ENCODE measurements at places on chromosomes 16 and 17. TPM values are rescaled to one million over a fixed set of nuclear protein-coding genes. Genes with fewer than 3 reads are reported as not detected.

IL21R gene
- total RNA-seq = 16.1 TPM

KRTAP3-2 gene
- total RNA-seq = not detected

ASPHD1 gene
- total RNA-seq = 4.8 TPM

UNC45B gene
- not detected for total RNA-seq

TMC5 gene
- not detected for total RNA-seq

CORO1A gene
- 7.7 TPM for total RNA-seq

KRT39 gene
- total RNA-seq = not detected

TMUB2 gene
- total RNA-seq = 24.0 TPM

TP53TG3 gene
- total RNA-seq = not detected

HSD11B2 gene
- not detected for total RNA-seq

NOXO1 gene
- not detected for total RNA-seq

KRT17 gene
- total RNA-seq = 3.7 TPM

TNP2 gene
- not detected for total RNA-seq

C17orf107 gene
- 2.5 TPM for total RNA-seq

TERB1 gene
- total RNA-seq = not detected

BLTP2 gene
- total RNA-seq = 76.0 TPM

TUBD1 gene
- 6.1 TPM for total RNA-seq

MMP2 gene
- total RNA-seq = 101 TPM

WFDC1 gene
- 0.59 TPM for total RNA-seq

SLC9A5 gene
- total RNA-seq = 0.89 TPM

LITAFD gene
- total RNA-seq = not detected

CHMP1A gene
- 76.0 TPM for total RNA-seq

GP1BA gene
- not detected for total RNA-seq

UMOD gene
- not detected for total RNA-seq

ZPBP2 gene
- not detected for total RNA-seq

ITPRIPL2 gene
- total RNA-seq = 14.4 TPM

CSH1 gene
- not detected for total RNA-seq

ADGRG3 gene
- total RNA-seq = not detected

TP53TG3B gene
- total RNA-seq = not detected

RUNDC3A gene
- not detected for total RNA-seq

TBC1D3H gene
- total RNA-seq = not detected

EPN3 gene
- total RNA-seq = 0.15 TPM

KRT31 gene
- total RNA-seq = not detected

CD300A gene
- total RNA-seq = not detected

ACSM2B gene
- not detected for total RNA-seq

ODAD4 gene
- 0.45 TPM for total RNA-seq

ERAL1 gene
- total RNA-seq = 94.8 TPM

OR1D5 gene
- not detected for total RNA-seq

SPATA22 gene
- total RNA-seq = not detected

EXOC3L1 gene
- total RNA-seq = not detected

TAC4 gene
- not detected for total RNA-seq

CTF1 gene
- total RNA-seq = 4.7 TPM

PIPOX gene
- total RNA-seq = not detected

NSMCE1 gene
- total RNA-seq = 82.5 TPM

SKAP1 gene
- total RNA-seq = not detected

RPL26 gene
- 3,674 TPM for total RNA-seq

PDE6G gene
- 1.3 TPM for total RNA-seq

SDR42E1 gene
- total RNA-seq = 2.4 TPM

SNX20 gene
- not detected for total RNA-seq

PABPN1L gene
- total RNA-seq = not detected

Data from bronchus fibroblast of lung (primary cell).